Glutamatergic neuron (in vitro differentiated cells): ENCODE measurements at places on chromosomes 3 and 15. TPM values are rescaled to one million over a fixed set of nuclear protein-coding genes. Genes with fewer than 3 reads are reported as not detected.
A peak's percentile ranks its signal among the peaks of the same experiment; 100 is the strongest.

GOLGA6L7 gene
- not detected for total RNA-seq

SST gene
- 1,741 TPM for total RNA-seq

MEIS2 gene
- total RNA-seq = 6.0 TPM

ADAMTS9 gene
- 2.3 TPM for total RNA-seq

DUOXA2 gene
- not detected for total RNA-seq

ARRDC4 gene
- total RNA-seq = 16.9 TPM

SPG11 gene
- 59.2 TPM for total RNA-seq

DNA sequence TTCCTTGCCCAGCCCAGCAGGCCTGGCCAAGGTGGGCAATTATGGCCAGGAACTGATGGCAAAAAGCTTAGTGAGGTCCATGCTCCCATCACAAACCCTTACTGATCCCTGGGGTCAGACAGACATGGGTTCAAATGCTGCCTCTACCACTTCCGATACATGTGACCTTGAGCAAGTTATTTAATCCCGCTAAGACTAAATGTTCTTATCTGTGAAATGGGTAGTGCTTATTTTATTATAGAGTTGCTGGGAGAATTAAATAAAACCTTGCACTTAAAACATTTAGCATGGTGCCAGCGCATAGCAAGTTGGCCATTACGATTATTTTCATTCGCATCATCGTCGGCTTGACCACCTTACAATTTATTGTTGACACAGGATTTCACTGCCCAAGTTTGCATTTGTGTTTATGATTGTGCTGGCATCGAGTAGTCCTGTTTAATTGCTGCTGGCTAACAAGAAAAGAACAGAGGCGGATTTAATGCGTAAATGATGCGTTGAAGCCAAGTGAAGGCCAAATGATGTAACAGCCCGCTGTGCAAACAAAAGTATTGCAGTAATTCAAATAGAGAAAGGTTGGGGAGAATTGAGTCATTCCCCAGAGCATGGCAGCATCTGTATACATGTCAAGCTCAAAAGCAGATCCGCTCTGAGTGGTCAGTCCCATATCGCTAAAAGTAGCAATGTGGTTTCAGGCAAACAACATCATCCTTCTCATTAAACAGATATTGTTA is 7.3 kb upstream of the FURIN start:
- DNase-seq = no peak

DNA sequence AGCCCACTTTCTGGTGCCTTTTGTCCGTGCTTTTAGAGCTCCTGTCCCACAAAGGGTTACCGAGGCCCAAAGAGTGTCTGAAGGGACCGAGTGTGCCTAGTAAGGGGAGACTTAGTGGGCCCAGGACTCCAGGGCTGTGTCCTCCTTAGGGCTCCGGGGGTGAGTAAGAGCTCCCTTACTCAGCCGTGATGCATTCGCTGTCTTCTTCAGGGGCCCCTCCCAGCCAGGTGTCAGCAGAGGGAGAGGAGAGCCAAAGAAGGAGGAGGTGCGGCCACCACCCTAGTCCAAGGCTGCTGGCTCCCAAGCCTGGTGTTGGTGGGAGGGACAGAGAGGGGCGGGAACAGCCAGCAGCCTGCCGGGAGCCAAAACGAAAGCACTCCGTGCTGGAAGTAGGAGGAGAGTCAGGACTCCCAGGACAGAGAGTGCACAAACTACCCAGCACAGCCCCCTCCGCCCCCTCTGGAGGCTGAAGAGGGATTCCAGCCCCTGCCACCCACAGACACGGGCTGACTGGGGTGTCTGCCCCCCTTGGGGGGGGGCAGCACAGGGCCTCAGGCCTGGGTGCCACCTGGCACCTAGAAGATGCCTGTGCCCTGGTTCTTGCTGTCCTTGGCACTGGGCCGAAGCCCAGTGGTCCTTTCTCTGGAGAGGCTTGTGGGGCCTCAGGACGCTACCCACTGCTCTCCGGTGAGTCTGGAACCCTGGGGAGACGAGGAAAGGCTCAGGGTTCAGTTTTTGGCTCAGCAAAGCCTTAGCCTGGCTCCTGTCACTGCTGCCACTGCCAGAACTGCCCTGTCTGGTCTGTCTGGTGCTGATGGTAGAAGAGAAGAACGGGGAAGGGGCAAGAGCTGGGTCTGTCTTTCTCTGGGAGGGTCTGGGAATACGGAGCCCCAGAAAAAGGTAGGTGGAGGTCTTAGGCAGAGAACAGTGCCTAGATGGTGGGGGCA is at the start of gene IL17RC:
TSS of gene IL17RC (plus strand) at position 365 of the 947 bp plus-strand sequence. CDS start at position 583, 218 bp downstream.
- peak; percentile 80 for DNase-seq

DNA sequence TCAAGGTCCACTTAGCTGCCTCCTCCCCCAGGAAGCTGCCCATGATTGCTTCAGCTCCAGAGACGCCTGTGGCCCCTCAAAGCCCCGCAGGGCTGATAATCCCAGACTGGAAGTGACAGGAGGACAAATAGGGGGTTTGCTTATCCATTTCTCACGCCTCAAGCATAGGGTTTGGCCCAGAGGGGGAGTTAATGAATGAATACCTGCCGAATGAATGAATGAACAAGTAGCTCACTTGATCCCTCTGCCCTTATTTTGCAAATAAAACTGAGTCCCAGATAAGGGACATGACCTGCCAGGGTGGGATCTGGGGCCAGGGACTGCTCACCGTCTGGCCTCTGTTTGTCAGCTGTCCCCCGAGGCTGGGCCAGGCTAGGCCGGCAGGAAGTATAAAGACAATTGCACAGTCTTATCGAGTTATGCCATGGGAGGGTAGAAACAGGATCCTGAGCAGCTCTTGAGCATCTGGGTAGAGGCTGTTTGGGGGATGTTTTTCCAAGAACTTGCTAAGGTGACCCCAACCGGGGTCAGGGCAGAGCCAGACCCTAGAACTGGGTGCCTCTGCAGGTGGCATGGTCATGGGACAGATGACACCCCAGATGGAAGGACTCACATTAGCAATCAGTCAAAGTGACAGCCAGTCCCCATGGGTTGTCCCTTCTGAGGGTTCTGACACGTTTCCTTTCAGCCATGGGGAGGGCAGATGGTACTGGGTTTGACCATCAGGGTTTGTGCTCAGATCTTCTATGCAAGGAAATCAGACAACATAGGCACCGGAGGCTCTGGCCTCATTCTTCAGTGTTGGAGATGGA is 45.0 kb downstream of the IQSEC1 start:
- DNase-seq = peak; percentile 46

DNA sequence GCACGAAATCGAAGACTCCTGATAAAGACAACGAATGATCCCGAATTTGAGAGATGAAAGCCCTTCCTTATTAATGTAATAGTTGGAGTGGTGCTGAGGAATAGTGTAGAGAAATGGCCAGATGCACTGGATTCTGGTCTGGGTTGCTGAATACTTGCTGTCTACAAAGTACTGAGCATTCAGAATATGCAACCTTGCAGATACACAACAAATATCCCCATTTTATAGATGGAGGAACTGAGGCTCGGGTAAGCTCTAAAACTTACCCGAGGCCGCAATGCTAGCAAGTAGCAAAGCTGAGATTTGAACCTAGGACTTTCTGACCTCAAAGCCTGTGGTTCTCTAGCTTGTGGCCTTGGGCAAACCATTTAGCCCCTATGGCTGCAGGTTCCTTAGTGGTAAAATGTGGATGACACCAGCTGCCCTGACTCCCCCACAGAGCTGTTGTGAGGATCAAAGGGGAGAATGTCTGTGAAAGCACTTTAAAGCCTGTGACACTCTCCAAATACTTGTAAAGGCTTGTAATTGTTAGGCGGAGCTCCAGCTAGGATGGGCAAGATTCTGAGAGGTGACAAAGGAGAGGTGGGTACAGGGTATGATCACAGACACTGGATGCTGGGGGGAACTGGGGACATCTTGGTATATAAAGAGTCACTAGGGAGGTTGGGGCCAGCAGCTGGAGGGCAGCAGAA is 39.8 kb downstream of the FOXB1 start:
- DNase-seq = no peak

- no peak for DNase-seq
Measured at GRCh38 chr15:47374222-47374621, 343.1 kb upstream of the SEMA6D start.

DNA sequence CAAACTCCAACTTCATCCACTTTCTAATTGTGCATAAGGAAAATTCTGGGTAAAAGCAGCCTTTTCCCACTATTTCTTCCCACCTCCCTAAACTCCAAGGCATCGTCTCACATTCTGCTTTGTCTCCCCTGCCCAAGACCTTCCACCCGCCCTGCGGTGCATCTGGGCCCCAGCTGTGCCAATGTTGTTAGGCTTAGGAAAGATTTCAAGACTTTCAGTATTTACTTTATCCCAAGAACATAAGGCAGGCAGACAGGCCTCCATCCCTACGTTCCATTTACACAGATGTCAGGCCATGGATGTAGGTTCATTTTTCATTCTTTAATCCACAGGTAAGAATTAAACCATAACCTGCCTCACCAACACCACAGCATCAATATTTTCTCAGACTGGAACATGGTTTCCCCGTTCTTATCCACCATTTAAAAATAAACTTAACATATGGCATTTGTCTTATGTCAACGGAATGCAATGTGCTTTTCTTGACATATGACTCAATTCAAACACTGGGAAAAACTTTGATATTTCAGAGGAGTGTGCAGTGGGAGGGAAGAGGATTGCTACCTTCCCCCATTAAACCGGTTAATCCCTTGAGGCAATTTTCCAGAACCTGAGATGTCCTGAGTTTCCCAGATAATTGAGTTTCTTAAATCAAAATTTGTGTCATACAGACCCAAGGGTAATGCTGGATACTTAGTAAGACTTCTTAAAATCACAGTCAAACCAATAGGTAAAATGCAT is 238.0 kb upstream of the LRIG1 start:
- no peak for DNase-seq

DNA sequence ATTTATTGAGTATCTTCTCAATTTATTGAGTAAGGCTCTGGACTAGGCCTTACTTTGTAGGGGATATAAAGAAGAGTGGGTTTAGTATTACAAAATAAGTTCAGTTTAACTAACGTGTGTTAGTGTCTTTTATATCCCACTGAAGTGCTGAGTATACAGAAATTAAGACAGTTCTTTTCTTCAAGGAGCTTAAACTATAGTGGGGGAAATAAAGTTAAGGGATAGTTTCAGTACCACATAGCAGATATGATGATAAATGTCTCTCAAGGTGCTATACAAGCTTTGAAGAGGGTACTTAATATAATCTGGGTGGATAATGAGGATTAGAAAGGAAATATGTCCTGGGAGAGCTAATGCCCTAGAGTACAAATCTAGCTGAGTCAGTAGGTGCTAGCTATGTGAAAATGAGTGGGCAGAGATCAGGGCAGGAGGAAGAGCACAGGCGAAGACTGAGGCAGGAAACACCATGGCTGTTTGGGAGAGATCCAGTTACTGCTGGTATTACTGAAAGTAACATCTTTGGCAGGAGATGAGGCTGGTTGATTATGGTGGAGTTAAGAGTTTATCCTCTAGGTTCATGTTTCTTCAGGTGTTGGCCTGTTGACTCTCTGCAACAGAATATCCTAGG is 46.0 kb downstream of the TEX9 start:
- no peak for DNase-seq

- no peak for DNase-seq
Measured at GRCh38 chr15:90981681-90982080, 12.7 kb downstream of the PRC1 start.

GRCh38 chr3:71881041-71881440 is 96.1 kb upstream of the PROK2 start:
- no peak for DNase-seq

GRCh38 chr3:55719508-55719907 is 232.4 kb upstream of the WNT5A start:
- no peak for DNase-seq

- DNase-seq = no peak
Measured at GRCh38 chr3:150407051-150407807, 869 bp upstream of the TSC22D2 start.

DNA sequence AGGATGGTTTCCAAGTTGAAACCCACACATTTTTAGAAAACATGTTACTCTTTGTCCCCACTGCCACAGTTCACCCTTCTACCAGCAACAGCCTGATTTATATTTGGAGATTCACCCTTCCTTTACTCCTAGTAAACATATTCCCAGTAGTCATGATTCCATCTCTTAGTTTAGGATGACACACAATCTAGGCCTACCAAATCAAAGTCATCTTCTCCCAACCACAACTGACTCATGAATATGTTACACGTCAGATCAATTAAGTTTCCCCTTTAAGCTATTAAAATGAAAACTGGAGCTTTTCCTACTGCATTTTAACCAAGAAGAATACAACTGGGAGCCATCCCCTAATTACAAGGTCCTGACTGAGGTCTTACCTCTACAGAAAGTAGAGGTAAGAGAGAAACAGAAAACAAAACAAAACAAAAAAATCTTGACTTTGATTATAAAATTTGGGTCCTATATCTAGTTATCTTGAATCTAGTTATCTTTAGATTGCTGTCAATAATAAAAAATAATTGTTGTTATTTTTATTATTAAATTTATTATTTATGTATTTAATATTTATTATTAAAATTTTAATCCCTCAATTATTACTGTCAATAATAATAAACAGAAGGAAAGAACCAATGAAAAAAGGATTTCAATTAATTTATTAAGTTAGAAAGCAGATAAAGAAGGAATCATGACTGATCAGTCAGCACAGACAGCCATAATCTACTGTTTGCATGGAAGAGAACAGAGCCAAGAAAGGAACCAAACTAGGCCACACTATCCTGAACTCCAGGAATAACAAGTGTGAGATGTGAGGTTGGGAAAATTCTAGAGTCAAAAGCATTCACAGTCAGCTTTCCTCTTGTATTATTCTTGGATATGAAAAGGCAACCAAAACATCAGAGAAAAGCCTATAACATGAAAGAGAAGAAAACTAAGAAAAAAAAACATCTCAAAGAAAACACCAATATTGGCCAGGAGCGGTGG is 12.5 kb downstream of the DPH6 start:
- DNase-seq = no peak

DNA sequence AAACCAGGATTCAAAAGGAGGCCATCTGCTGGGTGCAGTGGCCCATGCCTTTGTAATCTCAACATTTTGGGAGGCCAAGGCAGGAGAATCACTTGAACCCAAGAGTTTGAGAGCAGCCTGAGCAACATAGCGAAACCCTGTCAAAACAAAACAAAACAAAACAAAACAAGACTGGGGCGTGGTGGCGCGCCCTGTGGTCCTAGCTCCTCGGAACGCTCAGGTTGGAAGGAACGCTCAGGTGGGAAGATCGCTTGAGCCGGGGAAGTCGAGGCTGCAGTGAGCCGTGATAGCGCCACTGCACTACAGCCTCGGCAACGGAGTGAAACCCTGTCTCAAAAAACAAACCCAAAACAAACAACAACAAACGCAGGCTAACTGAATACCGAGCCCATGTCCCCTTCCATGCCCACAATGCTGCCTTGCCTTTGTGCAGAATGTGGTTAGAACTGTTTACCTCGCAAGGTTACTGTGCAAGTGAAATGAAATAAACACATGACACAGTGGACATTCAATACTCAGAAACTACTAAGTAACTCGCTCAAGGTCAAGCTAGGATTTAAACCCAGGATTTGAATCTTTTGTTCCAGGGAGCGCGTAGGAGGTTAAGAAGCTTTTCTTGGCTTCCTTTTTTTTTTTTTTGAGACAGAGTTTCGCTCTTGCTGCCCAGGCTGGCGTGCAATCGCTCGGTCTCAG is 766 bp upstream of the EMC4 start:
- no peak for DNase-seq

DNA sequence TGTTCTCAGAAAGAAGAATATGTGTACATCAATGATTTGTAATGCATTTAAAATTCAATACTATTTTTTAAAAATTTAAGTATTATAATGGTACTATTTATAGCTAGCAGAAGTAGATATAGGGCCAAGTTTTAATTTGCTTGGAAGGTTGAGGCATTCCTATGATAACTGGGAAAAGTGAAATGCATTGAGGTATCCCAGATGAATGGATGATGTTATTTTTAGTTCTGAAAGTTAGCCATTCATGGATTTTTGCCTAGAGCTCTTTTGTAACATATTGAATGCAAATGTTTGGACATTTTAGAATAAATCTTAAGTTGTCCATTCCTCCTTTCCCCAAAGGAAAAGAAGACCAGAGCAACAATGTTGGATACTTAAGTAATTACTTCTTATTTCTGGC is 47.6 kb downstream of the GAP43 start:
- DNase-seq = no peak
